CD4-positive, alpha-beta memory T cell (primary cell): ENCODE measurements at places on chromosomes 1 and 21.

GRCh38 chr1:185360714-185361113 lies 43.7 kb upstream of the IVNS1ABP start:
- no peaks in the 10 kb centered on the region for H3K27me3 ChIP-seq
- DNase-seq, result no peak
- H3K4me3 ChIP-seq, result no peak overlapping the region
- no peak overlapping the region for H3K27ac ChIP-seq
- H3K4me1 ChIP-seq, result no peaks in the 10 kb centered on the region
- H3K36me3 ChIP-seq, result no peaks in the 10 kb centered on the region

- H3K27ac ChIP-seq, result no peak overlapping the region
- no peak overlapping the region for H3K4me3 ChIP-seq
- DNase-seq, result no peak
- H3K27me3 ChIP-seq, result no peaks in the 10 kb centered on the region
Measured at GRCh38 chr1:102861247-102861646, 247.1 kb downstream of the COL11A1 start.

DNA sequence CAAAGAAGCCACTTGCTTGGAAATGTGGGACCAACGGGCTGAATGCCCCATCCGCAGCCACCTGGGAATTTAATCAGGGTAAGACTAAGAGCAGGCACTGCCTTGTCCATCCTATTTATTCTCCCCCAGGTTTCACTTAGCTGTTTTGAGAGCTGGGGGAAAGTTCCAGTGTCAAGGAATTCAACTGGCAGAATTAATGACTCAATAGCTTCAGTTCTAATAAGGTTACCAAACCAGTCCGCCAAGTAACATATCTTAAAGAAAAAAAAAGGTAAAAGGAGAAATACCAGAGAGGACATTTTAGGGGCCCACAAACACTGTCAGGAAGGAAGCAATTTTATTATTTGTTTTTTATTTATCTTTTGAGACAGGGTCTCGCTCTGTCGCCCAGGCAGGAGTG lies 157.6 kb upstream of the SOD1 start:
- no peak overlapping the region for H3K27ac ChIP-seq
- H3K36me3 ChIP-seq, result no peaks in the 10 kb centered on the region
- no peaks in the 10 kb centered on the region for H3K27me3 ChIP-seq
- no peak for DNase-seq
- H3K4me3 ChIP-seq, result no peak overlapping the region

- no peaks in the 10 kb centered on the region for H3K27me3 ChIP-seq
- H3K27ac ChIP-seq, result no peak overlapping the region
- H3K4me3 ChIP-seq, result no peak overlapping the region
- no peaks in the 10 kb centered on the region for H3K4me1 ChIP-seq
Measured at GRCh38 chr1:53693773-53694717, 44.9 kb downstream of the GLIS1 start.

DNA sequence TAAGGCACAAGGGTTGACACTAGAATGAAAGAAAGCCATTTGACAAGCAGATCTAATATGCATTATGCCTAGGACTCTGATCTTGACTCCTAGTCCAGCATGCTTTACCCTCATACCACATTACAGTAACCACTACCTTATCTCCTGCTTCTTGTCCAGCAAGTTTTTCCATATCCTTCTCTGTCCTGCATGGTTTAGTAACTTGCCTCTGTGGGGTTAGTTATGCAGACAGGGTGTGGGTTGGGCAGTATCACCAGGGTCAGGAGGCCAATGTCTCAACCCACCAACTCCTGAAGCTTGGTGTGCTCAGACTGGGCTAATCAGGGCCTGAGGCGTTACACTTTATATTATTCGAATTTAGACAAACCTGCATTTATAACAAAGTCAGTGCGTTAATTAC lies 18.8 kb downstream of the DHDDS start:
- H3K4me3 ChIP-seq, result no peak overlapping the region
- H3K27me3 ChIP-seq, result no peaks in the 10 kb centered on the region
- no peaks in the 10 kb centered on the region for H3K4me1 ChIP-seq
- H3K27ac ChIP-seq, result no peak overlapping the region
- no peak for DNase-seq
- H3K36me3 ChIP-seq, result peaks cover 9% of the 10 kb centered on the region

- H3K27ac ChIP-seq, result no peak overlapping the region
- H3K36me3 ChIP-seq, result peaks cover 18% of the 10 kb centered on the region
- peaks cover 12% of the 10 kb centered on the region for H3K4me1 ChIP-seq
- no peaks in the 10 kb centered on the region for H3K27me3 ChIP-seq
Measured at GRCh38 chr1:235131961-235132360, 3.3 kb upstream of the TOMM20 start.

DNA sequence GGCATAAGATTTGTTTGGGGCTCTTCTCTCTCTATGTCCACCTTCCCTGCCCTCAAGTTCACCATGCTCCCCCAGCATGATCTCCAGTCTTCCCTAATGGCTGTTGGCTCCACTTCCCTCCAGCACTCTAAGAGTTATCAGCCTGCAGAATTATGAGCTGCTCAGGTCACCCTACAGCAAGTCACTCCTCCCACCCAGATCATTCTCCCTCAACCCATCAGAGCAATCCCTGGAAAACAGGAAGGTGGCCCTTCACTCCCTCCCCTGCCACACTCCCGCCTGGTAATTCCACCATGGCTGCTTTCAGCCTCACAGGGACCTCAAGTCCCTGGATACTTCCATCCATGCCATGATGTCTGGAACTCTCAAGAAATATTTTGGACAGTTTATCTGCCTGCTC lies 104.5 kb downstream of the KCNJ15 start:
- H3K4me3 ChIP-seq, result no peak overlapping the region
- H3K36me3 ChIP-seq, result no peaks in the 10 kb centered on the region
- no peak for DNase-seq
- H3K27me3 ChIP-seq, result no peaks in the 10 kb centered on the region
